ENCODE measurements at places on chromosomes 1 and 21.

DNA sequence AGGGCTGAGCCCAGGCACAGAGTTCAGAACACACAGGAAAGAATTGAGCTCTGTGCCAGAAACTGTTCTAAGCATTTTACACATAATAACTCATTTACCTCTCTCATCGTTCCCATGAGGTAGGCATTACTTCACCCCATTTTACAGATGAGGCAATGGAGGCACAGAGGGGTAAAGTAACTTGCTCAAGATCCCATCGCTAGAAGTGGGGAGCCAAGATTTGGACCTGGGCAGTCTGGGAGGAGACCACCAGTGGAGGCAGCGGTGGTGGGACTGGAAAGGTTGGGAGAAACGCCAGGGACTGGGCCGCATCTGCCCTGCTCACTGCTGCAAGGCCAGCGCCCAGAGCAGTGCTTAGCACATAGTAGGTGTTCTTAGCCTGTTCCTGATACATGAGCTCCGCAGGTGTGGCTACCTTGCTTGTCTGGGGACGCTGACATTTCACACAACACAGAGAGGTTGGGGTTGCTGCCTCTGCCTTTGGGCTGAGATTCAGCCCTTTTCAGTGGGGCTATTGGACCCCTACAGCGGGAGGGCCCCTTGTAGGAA is 27.8 kb upstream of the EPS8L3 start:
- H3K4me3 ChIP-seq: no peak overlapping the region
- H3K27ac ChIP-seq: peak overlapping the region; percentile 83
- no peaks in the 10 kb centered on the region for H3K36me3 ChIP-seq
- no peak for DNase-seq
- H3K4me1 ChIP-seq: peaks cover 39% of the 10 kb centered on the region

- DNase-seq: no peak
- H3K4me1 ChIP-seq: no peaks in the 10 kb centered on the region
- no peaks in the 10 kb centered on the region for H3K36me3 ChIP-seq
- H3K4me3 ChIP-seq: no peak overlapping the region
These were observed 418.2 kb downstream of the FAM72C start for GRCh38 chr1:143553627-143554026.

GRCh38 chr21:39209334-39209688 is 26.1 kb upstream of the PSMG1 start:
- H3K27me3 ChIP-seq: no peaks in the 10 kb centered on the region
- no peaks in the 10 kb centered on the region for H3K4me1 ChIP-seq
- no peak overlapping the region for H3K27ac ChIP-seq
- no peak overlapping the region for H3K4me3 ChIP-seq
- peaks cover 15% of the 10 kb centered on the region for H3K36me3 ChIP-seq
- no peak for DNase-seq

- H3K4me1 ChIP-seq: no peaks in the 10 kb centered on the region
- no peak overlapping the region for H3K27ac ChIP-seq
- no peaks in the 10 kb centered on the region for H3K36me3 ChIP-seq
- DNase-seq: no peak
- no peaks in the 10 kb centered on the region for H3K27me3 ChIP-seq
These were observed 931.2 kb upstream of the B3GALT2 start for GRCh38 chr1:194117582-194117981.

GRCh38 chr1:173489149-173489600 is 12.0 kb downstream of the PRDX6 start:
- H3K4me1 ChIP-seq: no peaks in the 10 kb centered on the region
- H3K27ac ChIP-seq: no peak overlapping the region
- H3K27me3 ChIP-seq: no peaks in the 10 kb centered on the region
- peaks cover 52% of the 10 kb centered on the region for H3K36me3 ChIP-seq
- no peak for DNase-seq
- H3K4me3 ChIP-seq: no peak overlapping the region

DNA sequence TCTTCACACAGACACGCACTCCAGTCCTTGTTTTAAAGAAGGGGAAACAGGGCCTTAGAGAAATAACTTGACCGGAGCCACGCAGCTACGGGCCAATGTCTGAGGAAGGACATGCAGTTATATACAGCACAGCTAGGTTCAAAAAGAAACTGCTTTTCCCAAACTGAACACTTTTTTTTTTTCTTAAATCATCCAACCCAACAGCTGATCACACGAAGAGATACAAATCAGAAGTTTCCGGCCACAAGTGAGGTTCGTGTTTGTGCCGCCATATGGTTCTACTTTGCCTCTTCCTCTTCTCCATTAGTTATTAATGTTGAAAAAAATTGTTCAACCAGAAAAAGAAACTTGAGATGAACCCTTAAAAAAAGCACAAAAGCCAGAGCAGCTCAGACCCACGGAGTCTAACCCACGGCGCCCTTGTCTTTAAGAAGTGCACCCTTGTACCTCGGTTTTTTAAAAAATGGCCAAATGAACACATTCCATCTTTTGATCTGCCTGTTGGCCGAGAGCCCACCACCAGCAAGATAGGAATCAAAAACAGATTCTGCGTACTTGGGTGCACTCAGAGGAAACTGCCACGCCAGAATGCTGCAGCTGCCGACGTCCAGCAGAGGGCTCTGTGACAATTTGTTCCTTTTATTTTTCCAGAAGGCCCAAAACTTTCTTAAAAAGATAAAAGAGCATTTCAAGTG is 78.9 kb downstream of the SLC66A1 start:
- no peaks in the 10 kb centered on the region for H3K36me3 ChIP-seq
- peak overlapping the region; percentile 2 for H3K4me3 ChIP-seq
- H3K27me3 ChIP-seq: no peaks in the 10 kb centered on the region
- peak; percentile 62 for DNase-seq
- H3K27ac ChIP-seq: peak overlapping the region; percentile 82

GRCh38 chr1:94382201-94382600 is 36.0 kb upstream of the ABCD3 start:
- no peaks in the 10 kb centered on the region for H3K36me3 ChIP-seq
- no peak for DNase-seq
- no peak overlapping the region for H3K4me3 ChIP-seq
- H3K4me1 ChIP-seq: no peaks in the 10 kb centered on the region
- H3K27ac ChIP-seq: no peak overlapping the region
- H3K27me3 ChIP-seq: no peaks in the 10 kb centered on the region

GRCh38 chr1:22673486-22674409 is 20.7 kb downstream of the C1QB start:
- DNase-seq: no peak
- peaks cover 30% of the 10 kb centered on the region for H3K27me3 ChIP-seq
- no peaks in the 10 kb centered on the region for H3K4me1 ChIP-seq
- no peaks in the 10 kb centered on the region for H3K36me3 ChIP-seq

DNA sequence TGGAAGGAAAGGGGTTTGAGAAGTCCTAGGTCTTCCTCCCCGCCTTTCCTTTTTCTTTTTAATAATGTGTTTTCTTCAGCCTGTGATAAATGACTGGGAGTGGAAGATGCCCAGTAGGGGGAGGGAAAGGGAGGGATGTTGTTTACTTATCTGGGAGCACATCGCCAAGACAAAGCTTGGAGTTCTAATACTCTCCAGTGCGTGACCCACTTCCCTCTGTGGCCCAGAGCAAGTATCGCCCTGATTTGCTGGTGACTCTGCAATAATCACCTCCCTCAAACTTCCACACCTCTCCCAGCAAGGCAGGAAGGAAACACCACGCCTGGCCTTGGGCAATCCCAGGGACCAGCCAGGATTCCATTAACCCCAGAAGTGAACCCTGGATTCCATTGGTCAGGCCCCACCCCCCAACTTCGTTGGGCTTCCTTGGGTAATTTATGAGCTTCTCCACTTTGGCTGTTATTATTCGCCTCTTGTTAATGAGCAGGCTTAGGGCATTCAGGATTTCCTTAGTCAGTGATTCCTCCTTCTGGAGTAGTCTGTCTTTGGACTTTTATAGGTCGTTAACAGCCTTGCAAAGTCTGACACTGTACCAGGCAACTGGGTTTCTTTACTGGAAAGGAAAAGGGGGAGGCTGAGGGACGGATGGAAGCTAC is 24.3 kb upstream of the GRHL3 start:
- H3K4me1 ChIP-seq: no peaks in the 10 kb centered on the region
- no peaks in the 10 kb centered on the region for H3K27me3 ChIP-seq
- H3K27ac ChIP-seq: peak overlapping the region; percentile 77
- H3K36me3 ChIP-seq: no peaks in the 10 kb centered on the region

GRCh38 chr1:193260896-193261295 is 74.5 kb upstream of the B3GALT2 start:
- H3K4me3 ChIP-seq: no peak overlapping the region
- no peak overlapping the region for H3K27ac ChIP-seq

DNA sequence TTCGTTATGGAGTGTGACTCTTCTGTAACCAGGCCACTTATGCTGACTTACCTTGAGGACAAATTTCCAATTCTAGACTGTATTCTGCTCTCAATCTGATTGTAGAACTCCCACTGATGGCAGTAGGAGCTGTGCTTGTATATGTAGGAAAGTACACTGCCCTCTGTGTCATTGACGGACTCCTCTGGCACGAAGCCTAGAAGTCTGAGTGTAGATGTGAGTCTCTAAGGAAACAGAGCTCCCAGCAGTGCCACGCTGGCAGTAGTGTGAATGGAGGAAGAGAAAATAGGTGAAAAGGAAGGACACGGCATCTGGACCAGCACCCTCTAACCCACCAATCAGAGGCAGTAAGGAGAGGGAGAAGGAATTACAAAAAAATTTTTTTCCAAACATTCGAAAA is 130.4 kb upstream of the ADGRL2 start:
- H3K36me3 ChIP-seq: no peaks in the 10 kb centered on the region
- H3K27ac ChIP-seq: no peak overlapping the region
- no peak overlapping the region for H3K4me3 ChIP-seq
- no peaks in the 10 kb centered on the region for H3K27me3 ChIP-seq
- peaks cover 5% of the 10 kb centered on the region for H3K4me1 ChIP-seq
- DNase-seq: peak; percentile 89

DNA sequence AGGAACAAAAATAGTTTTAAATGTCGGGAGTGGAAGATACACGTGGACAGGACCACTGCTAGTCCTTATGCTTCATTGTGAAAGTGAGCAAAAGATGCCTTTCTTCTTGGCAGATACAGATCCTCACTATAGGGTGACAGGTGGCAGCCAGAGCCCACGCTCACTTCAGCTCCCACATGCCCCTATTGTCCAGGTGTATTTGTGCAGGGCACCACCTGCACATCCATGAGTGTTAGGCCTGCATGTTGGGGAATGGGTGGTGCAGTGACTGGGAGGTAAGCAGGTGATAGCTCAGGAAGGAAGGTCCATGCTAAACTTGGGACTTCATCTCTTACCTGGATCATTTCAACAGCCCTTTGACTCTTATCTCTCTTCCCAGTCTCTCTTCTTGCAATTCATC is 27.4 kb downstream of the SLC5A9 start:
- no peak for DNase-seq
- peaks cover 5% of the 10 kb centered on the region for H3K4me1 ChIP-seq
- no peaks in the 10 kb centered on the region for H3K27me3 ChIP-seq
- no peak overlapping the region for H3K4me3 ChIP-seq
- H3K36me3 ChIP-seq: no peaks in the 10 kb centered on the region

DNA sequence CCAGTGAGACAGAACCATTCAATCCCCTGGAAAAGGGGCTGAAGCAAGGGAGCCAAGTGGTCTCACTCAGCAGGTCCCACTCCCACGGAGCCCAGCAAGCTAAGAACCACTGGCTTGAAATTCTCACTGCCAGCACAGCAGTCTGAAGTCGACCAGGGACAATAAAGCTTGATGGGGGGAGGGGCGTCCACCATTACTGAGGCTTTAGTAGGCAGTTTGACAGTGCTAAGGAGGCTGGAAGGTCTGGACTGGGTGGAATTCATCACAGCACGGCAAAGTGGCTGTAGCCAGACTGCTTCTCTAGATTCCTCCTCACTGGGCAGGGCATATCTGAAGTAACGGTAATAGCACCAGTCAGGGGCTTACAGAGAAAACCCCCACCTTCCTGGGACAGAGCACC is 105.4 kb upstream of the GORAB start:
- no peaks in the 10 kb centered on the region for H3K36me3 ChIP-seq
- no peak overlapping the region for H3K4me3 ChIP-seq
- no peak overlapping the region for H3K27ac ChIP-seq
- no peaks in the 10 kb centered on the region for H3K4me1 ChIP-seq
- H3K27me3 ChIP-seq: no peaks in the 10 kb centered on the region

GRCh38 chr21:42303443-42303842 is 11.8 kb downstream of the TFF3 start:
- DNase-seq: no peak
- no peak overlapping the region for H3K4me3 ChIP-seq
- H3K36me3 ChIP-seq: no peaks in the 10 kb centered on the region
- H3K4me1 ChIP-seq: peaks cover 18% of the 10 kb centered on the region
- no peak overlapping the region for H3K27ac ChIP-seq

- H3K27ac ChIP-seq: no peak overlapping the region
- H3K4me3 ChIP-seq: no peak overlapping the region
- H3K36me3 ChIP-seq: no peaks in the 10 kb centered on the region
- H3K4me1 ChIP-seq: peaks cover 41% of the 10 kb centered on the region
- DNase-seq: no peak
- H3K27me3 ChIP-seq: no peaks in the 10 kb centered on the region
These were observed 3.7 kb downstream of the RSBN1 start for GRCh38 chr1:113808450-113809195.

GRCh38 chr1:150563340-150564038 is 14.3 kb downstream of the ADAMTSL4 start:
- H3K27ac ChIP-seq: peak overlapping the region; percentile 99
- H3K36me3 ChIP-seq: no peaks in the 10 kb centered on the region
- peak; percentile 85 for DNase-seq
- no peaks in the 10 kb centered on the region for H3K27me3 ChIP-seq
- no peak overlapping the region for H3K4me3 ChIP-seq

DNA sequence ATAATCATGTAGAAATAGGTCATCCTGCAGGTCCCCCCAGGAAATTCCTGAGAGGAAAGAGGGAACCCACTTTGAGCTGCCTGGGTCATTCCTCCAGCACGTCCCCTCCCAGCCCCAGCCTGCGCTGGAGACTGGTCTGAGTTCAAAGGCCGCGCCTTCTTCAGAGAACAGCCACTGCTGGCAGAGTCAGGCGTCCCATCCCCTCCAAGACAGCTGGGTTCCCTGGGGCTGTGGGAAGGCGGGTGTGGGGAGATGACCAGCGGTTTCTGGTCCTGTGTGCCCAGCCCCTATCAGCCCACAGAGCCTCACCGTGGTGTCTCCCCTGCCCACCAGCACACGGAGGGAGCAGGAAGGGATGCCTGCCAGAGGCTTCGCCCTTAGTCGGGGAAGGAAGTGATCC is 18.0 kb upstream of the TRAPPC10 start:
- H3K36me3 ChIP-seq: no peaks in the 10 kb centered on the region
- H3K27me3 ChIP-seq: no peaks in the 10 kb centered on the region
- DNase-seq: no peak
- no peak overlapping the region for H3K4me3 ChIP-seq
- no peaks in the 10 kb centered on the region for H3K4me1 ChIP-seq

DNA sequence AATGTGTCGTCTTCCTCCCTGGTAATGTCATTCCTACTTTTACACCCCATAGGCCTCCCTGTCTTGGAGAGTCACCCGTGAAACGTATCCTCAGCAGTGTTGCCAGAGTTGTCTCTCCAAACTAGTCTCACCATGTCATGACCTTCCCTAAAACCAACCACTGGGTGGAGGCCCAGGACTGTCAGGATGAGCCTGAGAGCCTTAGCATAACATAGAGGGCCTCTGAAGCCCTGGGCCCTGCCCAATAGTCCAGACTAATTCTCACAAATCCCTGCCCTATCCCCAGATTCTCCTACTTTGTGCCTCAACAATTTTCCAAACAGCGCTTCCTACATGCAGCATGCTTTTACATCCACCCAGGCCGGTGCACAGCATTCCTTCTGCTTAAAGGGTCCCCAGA is 29.3 kb upstream of the HSD3B1 start:
- DNase-seq: no peak
- H3K27me3 ChIP-seq: no peaks in the 10 kb centered on the region
- H3K4me3 ChIP-seq: no peak overlapping the region
- no peak overlapping the region for H3K27ac ChIP-seq
- no peaks in the 10 kb centered on the region for H3K4me1 ChIP-seq
